Stimulated activated CD4-positive, alpha-beta T cell treated with anti-CD3 and anti-CD28 coated beads, Interleukin-15, amount 100 ng/mL, for 24 hours (primary cell): ENCODE measurements at places on chromosomes 12 and 14.
A peak's percentile ranks its signal among the peaks of the same experiment; 100 is the strongest.

DNA sequence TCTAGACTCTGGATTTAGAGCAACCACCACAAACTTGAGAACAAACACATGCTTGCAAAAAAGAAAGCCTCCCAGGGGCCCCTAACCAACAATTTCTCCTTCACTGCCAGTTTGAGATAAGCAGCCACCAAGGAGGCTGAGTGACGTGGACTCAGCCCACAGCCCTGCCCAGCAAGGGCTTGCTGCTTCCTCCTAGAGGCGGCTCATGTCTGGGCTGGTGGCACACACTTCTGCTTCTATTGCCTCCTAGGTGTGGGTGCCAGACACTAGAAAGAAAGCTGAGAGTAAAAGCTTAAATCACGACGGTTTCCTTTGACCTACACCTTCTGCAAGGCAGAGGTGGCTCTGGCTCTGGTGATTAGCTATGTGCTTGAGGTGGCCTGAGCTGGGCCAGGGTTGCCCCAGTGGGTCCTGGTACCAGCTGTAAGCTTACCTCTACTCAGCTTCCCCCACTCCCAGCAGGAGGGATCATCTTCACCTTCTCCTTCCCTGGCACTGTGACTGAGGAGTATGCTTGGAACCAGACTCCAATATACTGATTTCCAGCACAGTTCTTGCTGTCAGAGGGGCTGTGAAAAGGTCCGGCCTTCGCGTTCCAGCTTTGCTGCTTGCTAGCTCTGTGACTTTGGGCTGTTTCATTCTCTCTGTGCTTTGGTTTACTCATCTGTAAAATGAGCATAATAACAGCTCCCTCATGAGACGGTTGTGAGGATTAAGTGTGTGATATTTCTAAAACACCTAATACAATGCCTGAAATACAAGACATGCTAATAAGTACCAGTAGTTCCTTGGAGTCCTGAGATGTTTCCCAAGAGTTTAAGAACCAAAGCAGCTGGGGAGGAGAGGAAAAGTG is 89.7 kb upstream of the PARP11 start:
- DNase-seq: peak; percentile 67

- peak; percentile 59 for DNase-seq
These were observed 5.1 kb upstream of the NUMB start for GRCh38 chr14:73463411-73463810.

- DNase-seq: no peak
These were observed 50.5 kb downstream of the ATF7 start for GRCh38 chr12:53575502-53576249.

DNA sequence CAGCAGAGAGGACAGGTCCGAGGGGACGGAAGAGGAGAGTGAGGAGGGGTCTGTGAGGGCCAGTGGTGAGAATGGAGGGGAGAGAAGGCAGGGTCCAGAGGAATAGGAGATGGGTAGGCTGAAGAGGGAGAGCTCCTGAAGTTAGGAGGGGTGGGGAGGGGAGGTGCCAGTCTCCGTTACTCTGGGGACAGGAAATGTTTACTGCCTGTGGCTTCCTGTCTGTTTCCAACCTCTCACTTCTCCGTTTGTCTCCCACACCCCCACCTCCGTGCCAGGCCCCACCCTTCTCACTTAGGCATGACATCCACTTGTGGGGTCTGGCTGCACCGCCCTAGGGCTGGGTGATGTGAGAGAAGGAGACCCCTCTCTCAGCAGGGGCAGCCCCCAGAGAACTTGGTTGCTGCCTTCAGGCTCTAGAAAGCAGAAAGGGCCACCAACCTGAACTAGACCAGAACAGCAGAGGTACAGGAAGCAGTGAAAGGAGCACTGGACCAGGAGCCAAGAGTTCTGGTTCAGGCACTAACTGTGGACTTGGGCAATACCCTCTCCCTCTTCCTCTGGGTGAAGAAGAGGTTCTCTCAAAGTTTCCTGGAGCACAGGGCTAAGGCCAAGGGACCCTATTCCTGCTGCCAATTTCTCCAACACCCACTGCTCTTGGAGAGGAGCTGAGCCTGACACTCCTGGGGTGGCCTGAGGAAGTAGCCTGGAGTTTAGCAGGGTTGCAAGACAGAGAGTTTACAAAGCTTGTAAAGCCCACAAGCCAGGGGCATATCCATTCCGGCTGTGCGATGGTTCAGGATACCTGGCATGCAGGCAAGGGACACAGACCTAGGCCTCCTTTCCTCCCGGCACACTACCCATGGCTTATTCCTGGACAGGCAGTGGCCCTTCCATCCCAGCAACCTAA is 5.5 kb downstream of the ITGA5 start:
- DNase-seq: peak; percentile 71

- no peak for DNase-seq
These were observed 32.4 kb downstream of the PLEKHG7 start for GRCh38 chr12:92735131-92735721.

DNA sequence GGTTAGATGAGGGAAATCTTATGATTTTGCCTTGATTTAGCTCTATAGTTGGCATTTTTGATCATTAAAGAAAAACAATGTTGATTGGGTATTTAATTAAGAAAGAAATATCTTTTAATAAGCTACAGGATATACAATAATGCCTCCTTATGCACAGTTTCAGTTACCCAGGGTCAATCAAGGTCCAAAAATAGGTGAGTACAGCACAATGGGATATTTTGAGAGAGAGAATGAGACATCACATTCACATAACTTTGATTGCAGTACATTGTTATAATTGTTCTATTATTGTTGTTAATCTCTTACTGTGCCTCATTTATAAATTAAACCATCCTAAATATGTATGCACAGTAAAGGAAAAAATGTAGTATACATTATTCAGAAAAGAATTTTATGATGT is 102.2 kb downstream of the MYF5 start:
- no peak for DNase-seq
